ENCODE measurements at places on chromosomes 16 and 17.

DNA sequence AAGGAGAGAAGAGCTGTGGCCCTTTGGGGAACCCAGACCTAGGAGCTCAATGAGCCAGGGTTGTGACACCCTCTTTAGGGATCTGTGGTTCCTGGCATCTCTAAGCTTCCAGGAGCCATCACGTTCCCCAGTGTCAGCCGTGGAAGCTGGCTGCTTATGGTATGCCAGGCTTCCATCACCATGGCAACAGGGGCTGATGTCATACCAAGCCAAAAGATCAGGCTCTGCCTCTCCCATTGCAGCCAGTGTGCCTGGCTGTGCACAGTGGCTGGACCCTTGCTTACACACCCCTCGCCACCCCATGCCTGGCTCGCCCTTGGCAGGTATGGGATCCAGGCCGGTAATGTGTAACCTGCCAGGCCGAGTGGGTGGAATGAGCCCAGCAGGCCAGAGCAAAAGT lies 91.1 kb downstream of the SSH2 start:
- no peak for DNase-seq

DNA sequence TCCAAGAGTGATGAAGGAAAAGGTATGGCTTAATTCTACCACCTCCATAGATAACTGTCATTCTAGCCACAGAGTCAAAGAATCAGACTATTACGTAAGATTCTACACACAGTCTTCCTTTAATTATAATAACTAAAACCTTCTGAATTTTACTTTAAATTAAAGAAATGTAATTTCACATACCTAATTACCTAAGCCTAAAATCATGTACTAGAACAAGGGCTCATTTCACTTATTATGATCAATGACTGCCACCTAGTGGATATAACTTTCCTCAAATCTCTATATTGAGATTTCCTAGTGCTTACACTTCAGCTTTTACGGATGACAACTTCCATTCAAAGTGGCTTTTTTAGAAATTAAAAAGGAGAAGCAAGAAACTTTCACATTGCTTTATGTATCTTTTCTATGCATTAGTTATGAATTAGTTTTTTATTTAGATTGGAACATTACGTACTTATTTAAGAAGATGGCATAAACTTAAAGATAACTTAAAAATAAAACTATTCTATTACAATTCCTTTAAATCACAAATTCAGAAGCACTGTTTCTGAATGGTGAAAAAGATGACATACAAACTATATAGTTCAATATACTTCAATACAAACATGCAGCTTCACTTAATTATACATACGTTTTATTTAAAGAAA lies 18.2 kb upstream of the ABCA10 start:
- peak; percentile 37 for DNase-seq

GRCh38 chr17:80979547-80980378 lies 11.9 kb upstream of the CHMP6 start:
- no peak for DNase-seq

- no peak for DNase-seq
Measured at GRCh38 chr17:15414532-15415306, 52.7 kb downstream of the CDRT4 start.

DNA sequence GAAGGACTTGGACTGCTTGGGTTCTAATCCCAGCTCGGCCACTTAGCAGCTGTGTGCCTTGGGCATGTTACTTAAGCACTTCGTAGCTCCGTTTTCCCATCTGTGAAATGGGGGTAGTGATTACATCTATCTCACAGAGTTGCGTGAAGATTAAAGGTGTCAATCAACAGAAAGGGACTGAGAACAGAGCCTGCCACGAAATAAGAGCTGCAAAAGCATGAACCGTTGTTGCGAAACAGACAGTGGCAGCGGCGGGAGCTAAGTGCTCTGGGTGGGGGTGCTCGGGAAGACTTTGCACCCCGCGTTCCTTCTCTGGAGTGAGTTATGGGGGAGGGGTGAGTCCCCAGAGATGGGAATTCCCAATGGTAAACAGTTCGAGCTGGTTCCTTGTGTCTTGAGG lies 79.6 kb upstream of the LHX1 start:
- no peak for DNase-seq

GRCh38 chr16:57797216-57797525 lies 5.1 kb downstream of the KIFC3 start:
- no peak for DNase-seq

DNA sequence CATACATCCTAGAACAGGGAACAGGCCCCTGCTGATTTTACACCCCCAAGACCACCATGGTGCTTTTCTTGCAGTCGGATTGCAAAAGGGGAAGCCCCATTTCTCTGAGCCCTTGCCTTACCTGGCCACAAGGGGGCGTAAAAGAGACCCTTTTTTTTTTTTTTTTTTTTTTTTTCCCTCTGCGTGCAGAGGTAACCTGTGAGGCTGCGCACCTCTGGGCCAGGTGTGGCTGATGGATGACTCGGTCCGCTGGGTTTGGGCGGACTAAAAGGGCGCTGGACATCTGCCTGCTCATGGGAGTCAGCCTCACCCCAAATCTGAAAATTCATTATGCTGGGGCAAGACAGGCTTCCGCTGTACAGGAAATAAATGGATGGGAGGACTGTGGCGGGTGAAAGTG lies 281.0 kb downstream of the CBLN1 start:
- DNase-seq = no peak

DNA sequence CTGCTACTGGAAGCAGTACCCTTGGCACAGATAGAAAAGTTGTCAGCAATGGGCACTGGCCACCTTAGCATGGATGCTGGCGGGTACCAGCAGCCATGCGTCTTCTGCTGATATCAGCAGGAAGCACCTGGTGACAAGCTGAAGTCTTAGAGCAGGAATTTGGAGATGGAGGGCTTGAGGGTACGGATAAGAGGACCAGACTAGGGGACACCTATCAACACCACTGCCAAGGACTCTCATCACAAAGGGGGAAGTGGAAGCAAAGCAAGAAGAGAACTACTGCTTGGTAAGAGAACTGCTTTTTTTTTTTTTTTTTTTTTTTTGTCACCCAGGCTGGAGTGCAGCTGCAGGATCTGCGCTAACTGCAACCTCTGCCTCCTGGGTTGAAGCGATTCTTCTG lies 35.4 kb upstream of the LYRM9 start:
- DNase-seq = no peak

GRCh38 chr17:4261452-4261851 lies 2.3 kb downstream of the ANKFY1 start:
- no peak for DNase-seq

- DNase-seq = peak; percentile 68
Measured at GRCh38 chr16:57115514-57116182, 23.3 kb downstream of the CPNE2 start.

DNA sequence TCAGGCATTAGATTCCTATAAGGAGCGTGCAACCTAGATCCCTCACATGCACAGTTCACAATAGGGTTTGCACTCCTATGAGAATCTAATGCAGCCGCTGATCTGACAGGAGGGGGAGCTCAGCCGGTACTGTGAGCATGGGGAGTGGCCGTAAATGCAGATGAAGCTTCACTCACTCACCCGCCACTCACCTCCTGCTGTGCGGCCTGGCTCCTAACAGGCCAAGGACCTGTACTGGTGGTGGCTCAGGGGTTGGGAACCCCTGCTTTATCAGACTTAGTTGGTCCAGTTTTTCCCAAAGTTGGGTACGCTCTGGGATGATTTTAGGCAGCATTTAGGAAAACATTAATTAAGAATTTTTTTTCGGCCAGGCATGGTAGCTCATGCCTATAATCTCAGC lies 103.8 kb downstream of the MARF1 start:
- DNase-seq = no peak

GRCh38 chr17:3796822-3797170 lies 4.2 kb downstream of the ITGAE start:
- DNase-seq = no peak

- no peak for DNase-seq
Measured at GRCh38 chr17:70804161-70804560, 634.8 kb downstream of the KCNJ2 start.

DNA sequence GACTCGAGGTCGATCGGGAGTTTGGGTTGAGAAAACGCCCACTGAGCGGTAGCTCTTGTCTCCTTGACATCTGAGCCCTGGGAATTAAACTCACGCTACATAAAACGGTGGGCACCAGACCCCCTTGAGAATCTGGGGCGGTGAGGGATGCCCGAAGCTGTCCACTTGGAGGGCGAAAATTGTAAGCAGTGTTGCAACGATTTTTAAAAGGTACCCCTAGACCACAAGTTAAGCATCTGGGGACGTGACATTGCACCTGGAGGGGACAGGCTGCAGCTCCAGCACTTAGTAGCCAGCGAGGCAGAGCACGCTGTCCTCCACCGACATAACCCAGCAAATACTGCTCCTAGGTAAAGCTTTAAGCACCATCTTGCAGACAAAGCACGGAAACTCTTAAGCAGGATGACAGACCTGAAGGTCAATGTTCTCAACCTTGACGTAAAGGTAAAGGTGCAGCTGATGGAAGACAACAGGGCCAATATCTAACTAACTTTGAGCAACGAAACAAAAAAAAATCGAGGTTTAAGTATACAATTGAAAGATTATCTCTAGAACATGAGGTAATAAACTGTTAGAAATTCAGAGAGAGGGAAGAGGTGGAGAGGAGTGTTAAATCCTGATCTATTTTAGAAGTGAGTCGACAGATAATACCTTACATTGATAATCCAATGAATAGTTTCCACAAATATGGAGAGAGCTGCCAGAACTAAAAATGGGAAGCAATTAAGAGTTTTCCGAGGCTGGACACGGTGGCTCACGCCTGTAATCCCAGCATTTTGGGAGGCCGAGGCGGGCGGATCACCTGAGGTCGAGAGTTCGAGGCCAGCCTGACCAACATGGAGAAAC lies 921 bp upstream of the CDR2 start:
- DNase-seq = no peak

GRCh38 chr17:57810721-57811637 lies 38.9 kb downstream of the MRPS23 start:
- peak; percentile 100 for DNase-seq

GRCh38 chr16:57882792-57883191 lies 80.5 kb upstream of the KIFC3 start:
- no peak for DNase-seq

DNA sequence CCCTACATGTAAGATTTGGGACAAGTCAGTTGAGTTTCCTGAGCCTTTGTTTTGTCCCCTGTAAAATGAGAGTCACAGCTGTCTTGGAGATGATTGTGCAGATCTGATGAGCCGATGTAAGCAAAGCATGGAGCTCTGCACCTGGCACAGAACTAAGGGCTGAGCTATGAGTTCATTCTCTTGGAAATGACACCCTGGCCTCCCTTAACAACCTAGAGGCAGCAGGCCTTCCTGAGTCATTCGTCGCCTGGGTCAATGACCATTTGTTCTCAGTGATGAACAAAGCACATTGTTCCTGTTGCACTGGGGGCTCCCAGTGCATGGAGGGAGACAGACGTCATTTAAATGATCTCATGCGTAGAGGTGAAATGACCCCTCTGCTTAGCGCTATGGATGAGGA lies 62.8 kb upstream of the GCSH start:
- no peak for DNase-seq

DNA sequence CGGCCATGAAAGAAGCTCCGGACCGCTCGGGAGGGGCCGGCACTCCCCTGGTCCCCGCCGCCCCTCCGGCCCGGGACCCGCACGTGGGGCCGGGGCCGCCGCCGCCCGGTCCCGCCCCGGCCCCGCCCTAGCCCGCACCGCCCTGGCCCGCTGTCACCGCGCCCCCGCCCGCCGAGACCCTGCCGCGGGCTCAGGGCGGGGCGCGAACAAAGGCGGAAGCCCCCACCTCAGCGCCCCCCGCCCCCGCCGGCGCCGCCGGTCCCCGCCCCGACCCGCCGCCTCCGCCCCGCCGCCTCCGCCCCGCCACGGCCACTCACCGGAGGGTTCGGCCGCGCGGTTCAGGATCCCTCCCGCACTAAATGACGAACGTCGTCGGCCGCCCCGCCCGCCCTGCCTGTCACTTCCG lies at the start of gene ARHGDIA:
Gene ARHGDIA, minus strand, starts transcription at position 357 of the 406 bp plus-strand sequence. CDS start 1,407 bp downstream, outside the sequence.
- DNase-seq = no peak

DNA sequence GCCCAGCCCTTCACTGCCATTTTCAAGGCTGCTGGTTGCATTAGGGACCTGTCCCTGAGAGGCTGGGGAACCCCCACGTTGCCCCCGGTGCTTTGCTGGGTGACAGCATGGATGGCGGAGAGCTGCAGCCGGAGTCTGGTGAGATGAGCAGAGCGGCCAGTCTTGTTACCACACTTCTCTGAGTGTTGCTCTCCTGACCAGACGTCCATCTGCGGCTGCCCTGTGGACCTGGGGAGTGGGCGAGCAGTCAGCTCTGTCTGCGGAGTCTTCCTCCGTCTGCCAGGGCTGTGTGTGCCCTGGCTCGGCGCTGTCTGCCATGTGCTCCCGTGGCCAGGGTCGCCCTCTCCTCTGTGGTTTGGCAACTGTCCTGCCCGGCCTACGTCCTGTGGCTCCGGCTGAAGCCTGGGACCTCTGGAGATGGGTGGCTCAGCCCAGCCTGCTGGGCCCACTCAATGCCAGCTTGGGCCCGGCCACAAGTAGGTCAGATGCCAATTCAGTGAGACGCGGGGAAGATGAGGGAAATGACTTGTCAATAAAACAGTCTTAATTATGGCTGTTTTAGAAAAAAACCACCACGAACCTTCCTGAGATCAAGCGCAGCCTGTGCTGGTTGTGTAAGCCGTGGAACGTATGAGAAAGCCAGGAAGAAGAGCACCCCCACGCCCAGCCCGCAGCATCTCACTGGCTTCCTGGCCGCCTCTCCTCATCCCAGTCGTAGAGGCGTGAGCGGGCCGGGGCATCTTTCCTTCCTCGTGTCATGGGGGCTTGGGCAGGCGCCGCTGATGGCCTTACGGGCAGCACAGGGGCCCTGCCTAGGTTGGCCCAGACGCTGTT lies 7.9 kb downstream of the KCTD5 start:
- DNase-seq = no peak

DNA sequence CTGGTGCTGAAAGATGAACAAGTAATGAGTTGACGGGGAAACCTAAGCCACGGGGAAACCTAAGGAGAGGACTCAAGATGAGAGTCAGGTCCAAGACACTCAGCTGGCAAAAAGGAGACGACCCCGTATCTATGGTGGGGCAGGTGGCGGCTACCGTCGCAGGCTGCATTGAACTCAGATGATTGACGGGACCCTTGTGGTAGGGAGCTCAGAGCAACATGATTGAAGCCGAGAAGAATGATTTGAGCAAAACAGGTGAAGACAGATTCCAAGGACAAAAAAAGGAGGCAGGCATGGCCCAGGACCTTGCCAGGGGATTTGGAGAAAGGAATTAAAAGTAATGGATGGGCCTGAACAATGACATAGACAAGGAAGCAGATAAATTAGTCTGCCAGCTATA lies 7.5 kb upstream of the MYH3 start:
- DNase-seq = no peak

DNA sequence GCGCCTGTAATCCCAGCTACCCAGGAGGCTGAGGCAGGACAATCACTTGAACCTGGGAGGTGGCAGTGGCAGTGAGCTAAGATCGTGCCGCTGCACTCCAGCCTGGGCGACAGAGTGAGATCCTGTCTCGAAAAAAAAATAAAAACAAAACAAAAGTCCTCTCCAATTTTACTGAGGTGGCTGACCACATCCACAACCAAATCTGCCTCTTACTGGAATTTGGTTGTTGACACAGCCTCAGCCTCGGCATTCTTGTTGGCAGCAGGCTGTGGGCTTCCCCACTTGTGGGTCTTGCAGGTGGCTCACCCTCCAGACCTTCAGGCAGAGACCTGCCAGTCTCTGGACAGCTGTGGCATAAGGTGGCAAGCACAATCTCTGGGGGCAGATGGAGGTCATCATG lies 15.6 kb downstream of the B4GALNT2 start:
- DNase-seq = no peak
